Ureter (tissue), 1 donor: ENCODE measurements at places on chromosomes 3 and 15. TPM values are rescaled to one million over a fixed set of nuclear protein-coding genes. Genes with fewer than 3 reads are reported as not detected.

DNA sequence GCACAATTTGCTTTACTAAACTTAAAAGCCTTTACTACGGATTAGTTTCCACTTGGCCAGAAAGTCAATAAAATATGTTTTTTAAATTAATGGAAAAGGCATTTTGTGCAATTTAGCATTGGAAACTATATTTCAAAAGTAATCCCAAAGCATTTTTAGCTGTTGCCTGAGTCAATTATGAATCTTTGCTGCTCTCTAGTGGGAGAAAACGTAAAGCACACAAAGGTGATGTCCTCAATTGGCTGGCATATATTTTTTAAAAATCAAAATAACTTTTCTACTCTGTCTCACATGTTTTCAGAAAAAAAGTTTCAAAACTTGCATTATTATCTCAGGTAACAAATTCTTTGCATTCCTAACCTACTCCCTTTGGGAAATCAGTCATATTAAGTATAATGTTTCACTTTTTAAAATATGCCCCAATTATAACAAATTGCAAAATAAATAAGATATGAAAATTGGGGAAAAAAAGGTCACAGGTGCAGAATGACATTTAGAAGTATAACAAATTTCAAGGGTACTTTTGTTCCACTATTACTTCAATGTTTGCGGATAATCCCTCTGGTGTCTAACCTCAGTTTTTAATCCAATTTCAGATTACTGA, 47.2 kb upstream of the TEX55 start:
- DNase-seq = no peak

DNA sequence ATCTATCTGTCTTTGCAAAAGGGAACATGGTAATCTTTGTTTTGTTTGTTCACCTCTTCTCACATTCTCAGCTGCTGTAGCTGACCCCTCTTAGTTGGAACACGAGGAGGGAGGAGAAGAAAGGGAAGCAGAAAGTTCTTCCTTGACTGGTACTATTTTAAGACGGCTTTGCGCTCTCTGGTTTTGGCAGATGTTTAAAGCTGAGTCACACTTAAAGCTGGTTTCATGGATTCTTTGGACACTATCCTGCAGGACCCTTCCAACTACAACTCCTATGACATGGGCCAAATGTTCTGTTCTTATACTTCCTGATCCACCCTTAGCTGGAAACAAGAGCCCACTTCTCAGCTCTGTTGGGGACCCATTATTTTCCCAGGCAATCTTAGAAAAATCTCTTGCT, 40.6 kb upstream of the FXR1 start:
- DNase-seq = no peak

- DNase-seq = no peak
These were observed 7.3 kb downstream of the SLC12A6 start for GRCh38 chr15:34330279-34330678.

DNA sequence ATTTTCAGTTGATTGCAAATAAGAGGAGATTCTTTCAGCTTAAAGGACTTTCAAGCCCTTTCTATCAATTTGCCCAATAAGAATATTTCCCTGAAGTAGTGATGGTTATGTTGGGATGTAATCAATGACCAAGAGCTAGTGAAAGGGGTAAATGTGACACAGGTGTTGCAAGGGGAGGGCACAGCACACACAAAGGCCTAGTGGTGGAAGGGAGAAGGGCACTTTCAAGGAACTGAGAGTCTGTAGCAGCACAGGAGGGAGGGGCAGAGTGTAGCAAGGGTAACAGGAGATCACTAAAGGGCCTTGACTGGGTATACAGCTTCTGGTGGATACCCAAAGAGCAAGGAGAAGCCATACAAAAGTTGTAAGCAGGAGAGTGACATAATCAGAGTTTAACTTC, 217.8 kb upstream of the ARHGEF26 start:
- DNase-seq = no peak

DNA sequence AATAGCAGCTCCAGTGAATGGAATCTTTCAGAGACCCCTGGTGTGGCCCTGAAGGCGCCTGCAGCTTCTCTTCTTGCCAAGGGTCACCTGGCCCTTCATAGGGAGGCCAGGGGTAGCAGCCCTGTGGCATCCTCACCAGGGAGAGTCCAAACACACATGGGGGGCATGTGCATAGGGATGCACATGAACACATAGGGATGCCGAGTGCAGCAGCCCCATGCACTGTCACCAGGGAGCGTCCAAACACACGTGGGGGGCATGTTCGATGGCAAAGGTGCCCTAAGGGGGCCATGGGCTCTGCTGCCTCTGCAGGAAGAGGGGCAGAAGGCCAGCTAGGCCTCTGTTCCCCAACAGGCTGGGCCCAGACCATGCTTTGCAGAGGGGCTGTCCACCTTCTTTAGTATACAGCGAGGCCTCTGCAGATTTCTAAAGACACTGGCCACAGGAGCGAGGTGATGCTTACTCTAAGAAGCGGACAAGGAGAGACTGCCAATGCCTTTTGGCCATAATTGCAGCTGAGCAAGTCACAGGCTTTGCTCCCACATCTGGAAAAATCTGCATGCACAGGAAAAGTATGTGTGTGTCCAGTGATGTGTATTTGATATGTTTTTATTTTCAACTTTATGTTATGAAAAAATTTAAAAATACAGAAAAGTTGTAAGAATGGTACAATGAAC, 21.0 kb downstream of the ANAPC13 start:
- no peak for DNase-seq

- DNase-seq = no peak
These were observed 16.2 kb downstream of the NEDD4 start for GRCh38 chr15:55977231-55977630.

DNA sequence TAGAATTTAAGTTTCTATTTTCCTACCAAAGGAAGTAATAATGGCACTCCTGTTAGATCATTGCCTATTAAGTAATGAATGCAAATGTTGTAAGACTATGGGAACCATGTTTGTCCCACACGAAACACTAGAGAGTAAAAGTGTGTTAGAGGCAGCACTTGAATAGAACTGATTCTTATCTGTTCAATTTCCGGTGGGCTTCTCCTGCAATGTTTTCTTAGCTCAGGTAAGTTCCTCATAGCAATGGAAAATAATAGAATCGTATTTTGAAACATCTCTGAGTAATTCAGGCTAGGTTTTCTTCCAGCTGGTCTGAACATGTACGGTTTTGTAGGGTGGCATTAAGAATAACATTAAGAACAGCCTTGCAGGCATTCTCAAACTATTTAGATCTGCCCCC, 145.3 kb upstream of the LIPC start:
- DNase-seq = no peak

- DNase-seq = no peak
These were observed 2.7 kb downstream of the SV2B start for GRCh38 chr15:91102546-91103330.

DNA sequence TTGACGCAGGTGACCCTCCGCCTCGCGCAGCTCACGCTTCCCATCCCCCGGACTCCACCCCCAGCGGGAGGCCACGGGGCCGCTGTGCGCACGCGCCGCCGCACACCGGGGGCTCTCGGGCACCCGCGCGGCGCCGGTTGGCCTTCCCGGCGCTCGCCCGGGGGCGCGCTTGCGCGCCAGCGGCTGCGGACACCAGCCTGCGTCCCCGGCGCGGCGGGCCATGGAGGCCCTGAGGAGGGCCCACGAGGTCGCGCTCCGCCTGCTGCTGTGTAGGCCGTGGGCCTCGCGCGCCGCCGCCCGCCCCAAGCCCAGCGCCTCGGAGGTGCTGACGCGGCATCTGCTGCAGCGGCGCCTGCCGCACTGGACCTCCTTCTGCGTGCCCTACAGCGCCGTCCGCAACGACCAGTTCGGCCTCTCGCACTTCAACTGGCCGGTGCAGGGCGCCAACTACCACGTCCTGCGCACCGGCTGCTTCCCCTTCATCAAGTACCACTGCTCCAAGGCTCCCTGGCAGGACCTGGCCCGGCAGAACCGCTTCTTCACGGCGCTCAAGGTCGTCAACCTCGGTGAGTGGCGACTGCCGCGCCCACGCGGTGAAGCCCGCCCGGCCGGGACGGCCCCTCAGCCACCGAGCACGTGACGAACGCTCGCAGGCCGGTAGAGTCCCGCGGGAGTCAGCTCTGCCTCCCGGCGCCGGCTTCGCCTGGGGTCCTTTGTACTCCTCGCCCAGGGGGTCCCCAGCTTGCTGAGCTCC, at the start of gene C15orf61:
TSS of gene C15orf61 (plus strand) at position 103 of the 754 bp plus-strand sequence. CDS start at position 221, 118 bp downstream.
- peak; percentile 89 for DNase-seq

The RLBP1 gene
- total RNA-seq = not detected

The ETFA gene
- 123 TPM for total RNA-seq

The SPESP1 gene
- 3.0 TPM for total RNA-seq

The SLC15A2 gene
- 39.2 TPM for total RNA-seq

The PIK3CB gene
- 41.5 TPM for total RNA-seq
